ENCODE measurements at places on chromosomes 4 and X. TPM values are rescaled to one million over a fixed set of nuclear protein-coding genes. Genes with fewer than 3 reads are reported as not detected.
A peak's percentile ranks its signal among the peaks of the same experiment; 100 is the strongest.

DNA sequence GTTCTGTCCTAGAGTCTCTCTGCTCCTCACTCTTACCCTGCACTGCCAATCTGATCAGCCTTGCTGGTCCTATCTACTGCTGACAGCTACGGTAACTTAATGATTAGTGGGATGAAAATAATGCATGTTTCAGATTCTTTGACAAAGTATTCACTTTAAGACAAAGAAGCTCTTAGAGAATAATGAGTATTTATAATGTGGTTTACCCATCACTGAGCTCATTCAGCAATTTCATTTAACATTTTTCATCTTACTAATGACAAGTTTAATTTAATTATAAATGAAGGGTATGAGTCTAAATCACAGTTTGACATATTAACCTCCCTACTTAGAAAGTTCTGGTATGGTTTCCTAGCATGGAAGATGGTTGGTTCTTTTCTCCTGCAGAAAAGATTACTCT, 428.2 kb downstream of the ADGRL3 start:
- no peak for DNase-seq

DNA sequence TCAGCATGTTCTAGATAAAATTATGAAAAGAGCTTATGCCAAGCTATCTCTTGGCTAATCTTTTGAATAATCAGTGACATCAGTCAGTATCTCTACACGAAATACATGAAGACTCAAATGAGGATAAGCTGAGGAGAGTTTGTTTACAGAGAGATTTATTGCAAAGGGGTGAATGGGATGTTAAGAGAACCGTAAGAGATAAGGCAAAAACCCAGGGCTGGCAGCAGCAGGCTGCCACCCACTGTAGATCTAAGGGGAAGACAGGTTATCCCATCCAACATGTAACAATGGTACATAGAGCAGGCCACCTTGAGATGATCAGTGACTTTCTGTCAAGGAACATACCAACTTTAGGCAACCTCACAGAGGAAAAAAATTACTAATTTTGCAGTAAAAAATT, 432.1 kb upstream of the NR3C2 start:
- no peak for DNase-seq

DNA sequence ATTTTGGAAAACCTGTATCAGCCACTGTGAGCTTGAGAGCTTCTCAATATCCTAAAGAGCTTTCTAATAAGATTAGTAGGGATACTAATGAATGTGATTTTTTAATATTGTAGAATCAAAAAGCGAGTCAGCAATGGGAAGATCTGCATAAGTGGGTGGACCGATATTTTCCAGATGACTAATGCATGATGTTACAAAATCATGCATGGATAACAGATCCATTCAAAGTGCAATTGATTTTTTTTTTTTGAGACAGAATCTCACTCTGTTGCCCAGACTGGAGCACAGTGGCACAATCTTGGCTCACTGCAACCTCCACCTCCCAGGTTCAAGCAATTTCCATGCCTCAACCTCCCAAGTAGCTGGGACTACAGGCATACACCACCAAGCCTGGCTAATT, 7.3 kb upstream of the CLDN2 start:
- DNase-seq = no peak

The ESX1 gene
- not detected for polyA plus RNA-seq

The AGTR2 gene
- polyA plus RNA-seq = 78.3 TPM

DNA sequence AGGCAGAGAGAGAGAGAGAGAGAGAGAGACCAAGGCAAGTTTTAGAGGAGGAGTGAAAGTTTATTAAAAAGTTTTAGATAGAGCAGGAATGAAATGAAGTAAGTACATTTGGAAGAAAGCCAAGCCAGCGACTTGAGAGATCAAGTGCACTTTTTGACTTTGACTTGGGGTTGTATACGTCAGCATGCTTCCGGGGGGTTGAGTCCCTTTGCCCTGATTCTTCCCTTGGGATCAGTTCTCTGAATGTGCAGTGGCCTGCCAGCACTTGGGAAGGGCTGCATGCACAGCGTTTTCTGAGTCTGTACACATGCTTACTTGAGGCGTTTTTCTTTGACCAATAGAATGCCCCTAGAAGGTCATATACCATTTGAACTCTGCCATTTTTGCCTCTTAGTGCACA, 400.5 kb downstream of the PDGFC start:
- DNase-seq = no peak

DNA sequence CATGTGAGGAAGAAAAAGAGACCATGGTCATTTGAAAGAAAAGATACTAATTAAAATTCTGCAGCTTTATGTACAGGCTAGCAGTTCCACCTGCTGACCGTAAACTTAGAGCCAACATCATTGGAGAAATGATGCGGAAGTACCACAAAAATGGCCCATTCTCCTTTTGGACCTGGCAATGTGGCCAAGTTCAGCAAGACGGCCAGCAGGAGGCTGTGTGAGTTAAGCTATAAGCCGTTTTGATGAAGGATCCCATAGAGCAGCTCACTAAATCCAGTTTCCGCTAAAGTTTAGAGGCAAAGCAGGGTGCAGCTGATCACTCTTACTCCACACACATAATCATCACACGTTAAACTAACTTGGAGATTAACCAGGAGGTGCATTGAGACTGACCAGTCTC, 133.8 kb downstream of the LDB2 start:
- no peak for DNase-seq

GRCh38 chrX:40003428-40004245, 94.1 kb downstream of the BCOR start:
- DNase-seq = no peak

GRCh38 chrX:142134533-142134932, 70.6 kb downstream of the MAGEC2 start:
- DNase-seq = no peak

DNA sequence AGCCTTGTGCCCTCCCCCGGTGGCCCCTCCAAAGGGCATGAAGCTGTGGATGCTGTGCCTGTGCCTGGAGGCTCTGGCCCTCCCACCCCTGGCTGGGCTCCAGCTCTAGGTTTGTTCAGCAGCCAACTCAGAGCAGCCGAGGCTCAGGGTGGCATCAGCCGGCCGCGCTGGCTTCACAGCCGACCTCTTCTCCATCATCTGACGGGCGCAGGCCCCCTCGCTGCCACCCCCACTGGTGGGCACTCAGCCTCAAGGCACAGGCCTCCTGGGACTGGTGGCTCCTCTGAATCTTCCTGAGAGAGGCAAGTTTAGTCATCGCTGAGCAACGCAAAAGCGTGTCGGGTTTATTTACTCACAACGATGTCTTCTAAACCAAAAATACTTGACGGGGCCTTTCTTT, 46.0 kb downstream of the PCGF3 start:
- DNase-seq = no peak

The AREG gene
- 0.25 TPM for polyA plus RNA-seq

GRCh38 chr4:177450426-177451107, 8.3 kb upstream of the AGA start:
- no peak for DNase-seq

DNA sequence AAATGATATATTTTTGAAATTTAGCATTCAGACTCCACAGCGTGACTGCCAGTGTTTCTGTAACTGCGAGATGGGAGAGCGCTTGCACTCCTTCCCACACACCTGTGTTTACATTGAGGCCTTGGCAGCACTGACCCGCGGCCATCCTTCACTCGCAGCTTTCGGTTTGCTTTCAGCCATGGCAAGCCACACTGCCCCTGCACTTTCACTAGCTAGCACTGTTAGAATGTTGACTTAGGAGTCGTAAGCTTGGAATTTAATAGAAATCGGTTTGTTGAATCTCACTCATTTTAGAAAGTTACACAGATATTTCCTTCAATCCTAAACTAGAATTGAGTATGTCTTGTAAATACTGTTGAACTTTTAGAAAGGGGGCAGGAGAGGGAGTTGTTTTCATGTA, 136.2 kb downstream of the CFAP299 start:
- peak; percentile 63 for DNase-seq

- DNase-seq = no peak
These were observed 57.3 kb downstream of the FRYL start for GRCh38 chr4:48722509-48723446.

GRCh38 chr4:4225915-4226605, 669 bp downstream of the OTOP1 start:
- no peak for DNase-seq

The GAB3 gene
- 2.5 TPM for polyA plus RNA-seq
